ENCODE measurements at places on chromosomes 13 and 19.

DNA sequence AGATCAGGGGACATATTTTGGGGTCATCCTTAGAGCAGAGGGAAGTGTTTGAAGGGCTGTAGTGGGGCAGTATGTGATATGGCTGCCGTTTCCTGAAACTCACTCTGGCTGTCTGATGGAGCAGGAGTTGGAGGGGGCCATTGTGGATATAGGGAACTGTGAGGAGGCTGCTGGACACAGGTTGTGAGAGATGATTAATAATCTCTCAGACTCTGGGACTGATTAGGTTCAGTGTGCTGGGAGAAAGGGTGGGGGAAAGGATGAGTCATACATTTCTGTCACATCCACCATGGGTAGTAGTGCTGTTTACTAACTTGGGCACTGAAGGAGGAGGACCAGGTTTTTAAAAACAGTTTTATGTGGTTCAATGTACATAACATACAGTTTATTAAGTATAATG, 4.8 kb downstream of the B3GLCT start:
- DNase-seq: no peak

- no peak for DNase-seq
Measured at GRCh38 chr19:53808710-53809125, 15.4 kb downstream of the NLRP12 start.

GRCh38 chr13:23817830-23818229, 71.4 kb downstream of the MIPEP start:
- no peak for DNase-seq

- DNase-seq: no peak
Measured at GRCh38 chr13:80458543-80458942, 117.6 kb upstream of the SPRY2 start.

DNA sequence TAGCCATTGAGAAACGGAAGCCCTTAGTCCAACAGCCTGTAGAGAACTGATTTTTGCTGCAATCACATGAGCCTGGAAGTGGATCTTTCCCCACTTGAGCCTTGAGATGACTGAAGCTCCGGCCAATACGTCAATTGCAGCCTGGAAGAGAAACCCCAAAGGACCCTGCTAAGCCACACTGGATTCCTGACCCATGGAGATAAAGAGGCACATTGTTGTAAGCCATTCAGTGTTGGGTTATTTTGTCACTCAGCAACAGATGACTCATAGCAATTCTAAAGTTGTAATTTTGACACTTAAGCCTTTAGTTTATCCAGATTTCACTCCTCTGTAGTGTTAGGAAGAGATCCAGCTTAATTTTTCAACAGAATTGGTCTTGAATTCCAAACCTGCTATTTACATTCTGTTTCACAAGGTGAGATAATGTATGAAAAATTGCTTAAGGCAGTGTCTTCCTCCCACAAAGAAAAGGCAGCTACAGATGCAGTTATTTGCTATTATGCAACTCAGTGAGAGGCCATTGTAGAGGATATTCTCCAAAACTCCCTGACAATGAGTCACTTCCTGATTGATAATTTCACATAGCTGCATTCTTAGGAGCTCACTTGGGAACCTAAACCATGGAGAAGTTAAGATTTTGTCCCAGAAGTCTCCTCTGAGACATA, 59.4 kb upstream of the TSHZ3 start:
- DNase-seq: no peak

GRCh38 chr19:13918726-13919411, 12.9 kb downstream of the CC2D1A start:
- DNase-seq: no peak

- no peak for DNase-seq
Measured at GRCh38 chr19:16921766-16922591, 33.2 kb downstream of the F2RL3 start.

DNA sequence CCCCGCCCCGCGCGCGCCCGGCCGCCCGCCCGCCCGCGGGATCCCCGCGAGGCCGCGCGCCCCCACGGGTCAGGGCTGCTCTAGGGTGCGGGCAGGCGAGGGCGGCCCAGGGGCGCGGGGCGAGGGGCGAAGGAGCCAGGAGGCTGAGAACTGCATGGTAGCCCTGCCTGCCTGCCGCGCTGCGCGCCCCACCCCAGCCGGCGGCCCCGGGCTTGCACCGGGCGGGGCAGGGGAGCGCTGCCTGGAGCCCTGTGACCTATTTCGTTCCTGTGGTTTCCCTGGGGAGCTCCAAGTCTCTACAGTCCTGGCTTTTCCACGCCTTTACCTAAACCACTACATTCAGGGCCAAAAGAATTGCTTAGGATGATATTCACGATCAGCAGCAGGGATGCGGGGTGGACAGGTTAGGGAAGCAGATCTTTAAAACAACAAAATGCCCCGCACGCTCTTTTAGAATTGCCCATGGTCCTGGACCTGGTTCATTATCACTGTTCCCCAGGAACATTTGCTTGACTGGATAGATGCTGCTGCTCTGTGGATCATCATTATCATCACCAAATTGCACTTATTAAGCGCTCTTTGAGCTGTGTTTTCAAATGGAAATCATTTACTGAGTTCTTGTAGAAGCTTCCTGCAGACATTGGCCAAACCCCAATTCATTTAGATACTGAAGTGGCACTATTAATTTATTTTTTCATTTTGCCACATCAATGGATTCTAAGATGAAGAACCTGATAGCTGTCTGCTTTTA, 421 bp upstream of the GPR12 start:
- peak; percentile 1 for DNase-seq

DNA sequence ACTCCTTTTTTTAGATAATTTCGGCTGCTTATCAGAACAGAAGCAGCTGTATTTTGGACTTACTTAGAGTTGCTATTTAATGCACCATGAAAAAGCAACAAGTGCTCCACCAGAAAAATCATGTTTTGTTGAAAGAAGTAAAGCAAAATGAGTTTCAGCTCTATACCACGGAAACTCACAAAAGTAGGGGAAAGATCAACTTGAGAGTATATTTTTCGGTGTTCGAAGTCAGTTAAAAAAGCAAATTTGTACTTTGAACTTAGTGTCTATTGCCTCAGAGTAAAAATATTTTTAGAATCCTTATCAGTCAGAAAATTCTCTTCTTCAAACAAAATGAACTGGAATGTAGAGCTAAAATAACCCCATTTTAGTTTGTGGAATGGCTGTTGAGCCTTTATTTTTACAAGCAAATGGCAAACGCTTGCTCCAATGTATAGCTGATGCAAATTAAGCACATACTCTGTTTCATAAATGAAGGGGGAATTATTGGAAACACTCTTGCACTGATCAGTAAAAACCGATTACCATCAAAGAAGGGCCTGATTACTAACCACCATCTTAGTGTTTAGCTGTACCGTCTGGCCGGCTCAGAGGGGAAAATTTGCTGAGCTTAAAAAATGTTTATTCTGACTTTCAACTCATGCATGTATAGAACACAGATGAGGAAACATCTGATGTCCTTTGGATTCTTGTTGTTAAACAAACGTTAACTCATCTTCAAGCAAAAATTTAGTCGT, 540.7 kb downstream of the GPC6 start:
- no peak for DNase-seq

- DNase-seq: no peak
Measured at GRCh38 chr13:48817166-48817802, 158.4 kb upstream of the FNDC3A start.

DNA sequence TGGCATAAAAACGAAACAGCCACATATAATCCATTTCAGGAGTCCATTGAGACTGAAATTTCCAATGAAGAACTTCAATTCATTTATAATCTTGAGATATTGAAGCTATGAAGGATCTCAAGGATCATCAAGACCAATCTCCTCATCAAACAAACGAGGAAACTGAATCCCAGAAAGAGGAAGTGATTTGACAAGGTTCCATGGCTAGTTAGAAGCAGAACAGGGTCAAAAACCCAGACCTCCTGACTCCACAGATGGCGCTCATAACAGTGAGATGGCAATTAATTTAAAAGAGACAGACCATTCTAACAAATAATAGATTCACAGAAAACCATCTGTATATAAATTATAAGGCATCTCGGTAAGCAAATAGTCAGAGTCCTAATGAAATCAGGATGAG, 229.7 kb downstream of the KCTD12 start:
- no peak for DNase-seq

GRCh38 chr13:97306645-97307044, 84.5 kb downstream of the MBNL2 start:
- DNase-seq: no peak

DNA sequence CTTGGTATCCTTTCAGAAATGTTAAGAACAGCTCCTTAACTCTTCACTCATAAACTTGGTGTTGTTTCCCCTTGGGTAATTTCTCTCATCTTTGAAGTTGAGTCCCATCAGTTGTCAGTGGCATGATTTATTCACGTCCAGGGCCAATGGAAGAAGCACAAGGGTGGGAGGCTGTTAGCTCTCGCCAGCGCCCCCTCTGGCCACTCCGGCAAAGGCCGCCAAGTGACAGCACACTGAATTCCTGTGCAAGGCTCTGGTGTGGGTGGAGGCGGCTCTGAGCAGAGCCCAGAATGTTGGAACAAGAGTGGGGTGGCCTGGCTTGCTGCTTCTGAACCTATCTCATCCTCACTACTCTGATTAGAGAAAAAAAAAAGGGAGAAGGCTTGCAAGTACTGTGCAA, 13.1 kb upstream of the MEDAG start:
- DNase-seq: no peak

- DNase-seq: no peak
Measured at GRCh38 chr13:105612541-105612940, 922.9 kb downstream of the EFNB2 start.

GRCh38 chr13:108947551-108948030, 318.2 kb downstream of the MYO16 start:
- DNase-seq: no peak

- no peak for DNase-seq
Measured at GRCh38 chr19:1151037-1151724, 22.9 kb downstream of the SBNO2 start.

GRCh38 chr19:8396185-8396562, 6.0 kb downstream of the RAB11B start:
- no peak for DNase-seq

DNA sequence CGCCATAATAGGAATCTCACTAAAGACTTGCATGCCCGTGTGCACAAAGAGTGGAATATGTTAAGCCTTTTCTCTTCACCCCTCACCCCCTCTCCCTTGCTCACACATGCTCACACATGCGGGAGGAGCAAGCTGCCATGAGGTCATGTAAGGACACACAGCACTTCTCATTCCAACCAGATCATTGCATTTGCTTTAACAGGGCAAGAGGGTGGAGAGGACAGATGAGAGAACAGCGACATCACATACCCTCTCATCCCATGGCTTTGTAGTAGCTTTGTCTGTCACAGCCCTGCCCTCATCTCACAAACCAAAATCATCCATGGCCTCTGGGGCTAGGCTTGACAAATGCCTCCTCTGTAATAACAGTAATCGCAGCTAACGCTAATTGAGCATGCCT, 145.6 kb upstream of the FRY start:
- DNase-seq: no peak

- peak; percentile 99 for DNase-seq
Measured at GRCh38 chr19:57362997-57363687, at the start of the genes TRAPPC2B and ZNF547. Gene TRAPPC2B (plus strand): TSS chr19:57363551. CDS start chr19:57364834, 1,283 bp downstream. Gene ZNF547 (plus strand): TSS chr19:57363551. CDS start chr19:57368556, 5,005 bp downstream.

- DNase-seq: no peak
Measured at GRCh38 chr19:8142513-8142900, 6.9 kb downstream of the FBN3 start.

DNA sequence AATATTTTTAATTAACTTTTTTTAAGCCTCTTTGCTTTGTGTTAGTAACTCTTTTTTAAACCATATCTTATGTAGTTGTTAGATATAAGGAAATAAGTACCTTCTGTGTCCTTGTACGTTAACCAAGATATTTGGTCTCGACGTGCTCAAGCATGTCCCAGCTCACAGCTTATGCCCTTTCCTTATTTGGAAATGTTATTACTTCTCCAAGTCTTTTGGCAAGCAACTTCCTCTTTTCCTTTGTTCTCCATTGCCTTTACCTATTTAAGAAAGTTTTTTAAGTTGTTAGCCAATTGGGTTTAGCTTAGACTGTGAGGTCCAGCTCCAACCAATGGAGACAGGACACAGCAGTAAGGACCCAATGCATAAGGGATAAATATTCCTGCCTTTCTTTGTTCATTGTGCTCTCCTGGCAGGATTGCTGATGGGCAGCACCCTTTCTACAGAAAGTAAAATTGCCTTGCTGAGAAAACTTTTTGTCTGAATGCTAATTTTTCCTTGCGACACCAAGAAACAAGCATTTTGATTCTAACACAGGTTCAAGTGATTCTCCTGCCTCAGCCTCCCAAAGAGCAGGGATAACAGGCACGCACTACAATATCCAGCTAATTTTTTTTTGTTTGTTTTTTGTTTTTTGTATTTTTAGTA, 5.2 kb downstream of the DKKL1 start:
- no peak for DNase-seq

DNA sequence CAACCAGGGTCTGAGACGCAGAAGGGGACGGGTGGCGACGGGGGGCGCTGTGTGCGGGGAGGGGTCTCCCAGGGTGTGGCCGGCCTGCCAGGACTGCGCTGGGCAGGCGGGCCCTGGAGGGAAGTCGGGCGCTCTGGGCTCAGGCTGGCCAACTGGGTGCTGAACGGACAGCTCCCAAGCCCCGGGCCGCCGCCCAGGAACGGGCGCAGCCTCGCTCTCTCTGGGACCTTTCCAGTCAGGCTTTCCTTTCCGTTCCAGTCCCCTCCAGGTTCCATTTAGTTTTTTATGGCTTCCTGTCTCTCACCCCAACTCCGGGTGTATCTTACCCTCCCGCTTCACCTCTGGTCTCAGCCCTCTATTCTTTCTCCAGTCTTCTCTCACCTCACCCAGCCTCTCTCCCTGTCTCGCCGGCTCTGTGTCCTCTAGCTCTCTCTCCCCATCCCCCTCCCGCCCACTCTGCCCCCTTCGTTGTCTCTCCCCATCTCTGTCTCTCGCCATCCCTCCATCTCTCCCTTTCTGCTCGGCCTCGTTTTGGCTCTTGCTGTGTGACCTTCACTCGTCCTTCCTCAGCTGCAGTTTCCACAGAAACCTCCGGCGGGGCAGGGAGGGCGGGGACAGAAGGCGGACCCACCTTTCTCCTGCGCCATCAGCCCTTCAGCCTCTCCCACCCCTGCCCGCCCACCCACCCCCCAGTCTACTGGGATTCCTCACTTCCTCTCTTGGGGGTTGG, 3.3 kb upstream of the ATP1A3 start:
- no peak for DNase-seq

DNA sequence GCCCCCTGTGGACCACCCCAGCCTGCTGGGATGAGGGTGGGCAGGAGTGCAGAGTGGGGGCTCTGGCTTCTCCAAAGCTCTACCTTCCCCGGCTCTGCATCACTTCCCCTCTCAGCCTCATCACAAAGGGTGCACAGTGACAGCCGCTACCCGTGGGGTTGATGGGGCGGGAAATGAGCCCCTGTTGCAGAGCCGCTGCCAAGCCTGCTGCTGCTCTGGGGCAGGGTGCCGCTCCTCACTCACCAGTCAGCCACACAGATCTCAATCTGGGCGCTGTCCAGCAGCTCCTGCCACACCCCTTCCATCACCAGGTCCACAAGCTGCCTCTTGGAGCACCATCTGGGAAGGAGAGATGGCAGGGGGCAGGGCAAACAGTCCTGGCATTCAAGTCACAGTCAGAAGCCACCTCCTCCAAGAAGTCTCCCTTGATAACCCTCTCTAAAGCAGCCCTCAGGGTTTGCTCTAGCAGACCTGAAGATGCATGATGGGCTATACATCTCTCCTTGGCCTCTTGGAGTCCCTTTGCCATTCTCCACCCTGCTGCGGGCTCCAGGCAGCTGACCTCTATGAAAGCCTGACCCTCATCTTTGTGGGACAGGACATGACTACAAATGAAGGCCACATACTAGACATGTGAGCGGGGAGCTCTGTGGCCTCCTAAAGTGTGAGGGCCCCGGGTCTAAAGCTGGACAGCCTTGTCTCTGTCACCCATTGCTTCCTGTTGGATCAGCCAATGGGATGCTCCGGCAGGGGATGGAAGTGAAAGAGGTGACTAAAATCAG, 15.7 kb downstream of the MRPS12 start:
- DNase-seq: no peak

Measured in NCI-H1105 treated with DMSO at 0.1 percent for 48 hours (cell line).